ENCODE measurements at places on chromosomes 5 and 9.

DNA sequence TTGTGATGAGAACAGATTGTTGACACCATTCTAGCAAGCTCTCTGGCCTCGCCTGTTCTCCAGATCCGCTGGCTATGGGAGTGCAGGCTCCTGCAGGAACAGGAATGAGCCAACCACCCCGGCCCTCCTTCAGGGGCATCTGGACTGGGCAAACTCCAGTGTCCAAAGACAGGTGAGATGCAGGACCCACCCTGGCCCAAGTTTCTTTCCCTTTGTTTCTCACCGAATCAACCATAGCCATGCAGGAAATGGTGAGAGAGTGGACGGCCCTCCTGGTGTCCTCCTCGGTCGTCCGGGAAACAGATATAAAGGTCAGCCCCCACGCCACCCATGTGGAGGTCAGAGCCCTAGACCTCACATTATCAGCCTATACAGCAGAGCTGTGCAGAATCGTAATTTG is 108.6 kb upstream of the IRX2 start:
- no peak for DNase-seq

GRCh38 chr5:143244000-143244736 is 159.3 kb downstream of the NR3C1 start:
- DNase-seq, result no peak

DNA sequence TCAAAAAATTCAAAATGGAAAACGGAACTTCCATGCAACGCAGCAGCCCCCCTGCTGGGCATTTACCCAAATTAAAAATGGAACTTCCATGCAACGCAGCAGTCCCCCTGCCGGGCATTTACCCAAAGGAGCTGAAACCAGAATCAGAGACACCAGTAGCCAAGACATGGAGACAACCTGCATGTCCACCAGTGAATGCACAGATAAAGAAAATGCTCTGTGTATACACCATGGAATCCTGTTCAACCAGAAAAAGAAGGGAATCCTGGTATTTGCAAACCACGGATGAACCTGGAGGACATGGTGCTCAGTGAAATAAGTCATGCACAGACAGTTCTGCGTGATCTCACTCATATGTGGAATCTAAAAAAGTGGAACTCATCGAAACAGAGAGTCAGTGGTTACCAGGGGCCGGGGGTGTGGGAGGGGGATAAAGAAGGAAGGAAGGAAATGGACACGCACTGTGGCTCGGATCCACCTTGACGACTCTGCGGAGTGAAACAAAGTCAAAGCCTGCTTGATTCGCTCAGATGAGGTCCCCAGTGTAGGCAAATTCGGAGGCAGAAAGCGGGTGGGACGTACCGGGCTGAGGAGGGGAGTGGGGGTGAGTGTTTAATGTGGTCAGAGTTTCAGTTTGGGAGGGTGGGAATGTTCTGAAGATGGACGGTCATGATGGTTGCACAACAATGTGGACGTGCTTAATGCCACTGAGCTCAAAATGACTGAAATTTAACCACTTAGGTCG is 40.2 kb upstream of the EXOC3 start:
- DNase-seq, result no peak

DNA sequence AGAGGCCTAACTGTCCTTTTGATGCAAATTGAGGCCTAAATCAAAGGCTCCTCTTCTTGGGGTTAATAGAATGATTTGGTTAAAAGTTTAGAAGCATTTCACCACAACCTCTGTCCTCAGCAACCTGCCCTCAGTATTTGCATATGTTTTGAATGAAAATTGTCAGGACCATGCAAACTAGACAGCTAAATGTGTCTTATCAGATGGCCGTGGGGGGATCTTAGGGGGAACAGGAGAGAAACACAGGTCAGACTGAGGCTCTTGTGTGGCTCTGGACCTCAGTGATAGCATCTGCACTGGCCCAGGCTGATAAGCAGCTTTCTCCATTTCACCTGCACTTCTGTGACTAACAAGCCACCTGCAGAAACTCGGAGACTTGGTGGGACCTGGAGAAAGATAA is 49.0 kb downstream of the FOXI1 start:
- no peak for DNase-seq

- DNase-seq, result peak; percentile 38
These were observed 47.8 kb downstream of the ANXA2R start for GRCh38 chr5:42992088-42992879.

DNA sequence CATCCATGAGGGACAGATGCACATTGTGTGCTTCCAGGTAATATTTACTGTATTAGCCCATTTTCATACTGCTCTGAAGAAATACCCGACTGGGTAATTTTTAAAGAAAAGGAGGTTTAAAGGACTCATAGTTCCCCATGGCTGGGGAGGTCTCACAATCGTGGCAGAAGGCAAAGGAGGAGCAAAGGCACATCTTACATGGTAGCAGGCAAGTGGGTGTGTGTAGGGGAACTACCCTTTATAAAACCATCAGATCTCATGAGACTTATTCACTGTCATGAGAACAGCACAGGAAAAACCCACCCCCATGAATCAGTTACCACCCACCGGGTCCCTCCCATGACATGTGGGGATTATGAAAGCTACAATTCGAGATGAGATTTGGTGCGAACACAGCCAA is 148.8 kb upstream of the FBXL17 start:
- no peak for DNase-seq

DNA sequence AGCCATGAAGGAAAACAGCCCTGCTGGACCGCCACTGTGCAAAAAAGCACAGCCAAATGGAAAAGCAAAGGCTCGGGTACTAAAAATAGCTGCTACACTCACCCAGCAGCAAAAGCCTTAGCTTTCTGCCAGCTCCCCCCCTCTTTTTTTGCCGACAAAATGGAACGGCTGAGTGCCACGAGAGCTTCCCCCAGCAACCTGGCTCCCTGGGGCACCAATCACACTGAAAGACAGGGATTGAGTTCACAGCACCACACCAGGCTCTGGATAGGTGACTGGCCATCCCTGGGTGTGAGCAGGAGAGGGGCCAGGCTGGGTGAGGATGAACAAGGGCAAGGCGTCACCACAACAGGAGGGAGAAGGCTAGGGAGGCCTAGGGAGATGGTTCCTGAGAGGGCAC is 66.7 kb downstream of the SIL1 start:
- DNase-seq, result peak; percentile 27

DNA sequence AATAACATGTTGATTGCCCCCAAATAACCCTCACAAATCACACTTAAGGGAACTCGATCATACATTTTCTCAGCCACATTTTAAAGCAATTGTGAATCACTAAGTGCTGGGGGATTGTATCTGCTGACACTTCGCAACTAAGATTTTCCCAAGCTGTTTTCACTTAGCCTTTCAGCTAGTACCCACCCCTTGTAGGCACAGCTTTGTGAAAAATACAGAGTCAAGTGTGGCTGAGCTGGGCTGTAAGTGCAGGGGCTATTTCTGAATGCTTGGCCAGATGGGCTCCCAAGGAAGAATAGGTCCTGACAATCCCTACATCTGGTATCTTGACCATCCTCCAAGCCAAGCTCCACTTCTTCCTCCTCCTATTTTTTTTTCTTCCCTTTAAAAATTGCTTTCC is 289.2 kb upstream of the NMUR2 start:
- DNase-seq, result no peak

DNA sequence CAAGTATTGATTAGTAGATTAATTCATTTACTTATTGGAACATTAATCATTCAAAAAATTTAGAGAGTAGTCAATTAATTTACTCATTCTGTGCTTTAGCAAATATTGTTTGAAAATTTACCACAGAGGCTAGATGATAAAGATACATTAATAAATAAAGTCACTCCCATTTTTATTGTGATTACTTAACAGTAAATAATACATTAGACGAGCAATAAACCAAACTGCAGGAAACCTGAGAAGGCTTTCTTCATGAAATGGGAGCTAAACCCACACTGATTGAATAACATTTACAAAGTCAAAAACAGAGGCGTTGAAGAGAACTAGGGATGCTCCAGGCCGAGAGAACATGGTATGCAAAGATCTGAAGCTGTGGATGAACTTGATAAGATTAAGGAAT is 38.8 kb upstream of the PRDM9 start:
- no peak for DNase-seq

DNA sequence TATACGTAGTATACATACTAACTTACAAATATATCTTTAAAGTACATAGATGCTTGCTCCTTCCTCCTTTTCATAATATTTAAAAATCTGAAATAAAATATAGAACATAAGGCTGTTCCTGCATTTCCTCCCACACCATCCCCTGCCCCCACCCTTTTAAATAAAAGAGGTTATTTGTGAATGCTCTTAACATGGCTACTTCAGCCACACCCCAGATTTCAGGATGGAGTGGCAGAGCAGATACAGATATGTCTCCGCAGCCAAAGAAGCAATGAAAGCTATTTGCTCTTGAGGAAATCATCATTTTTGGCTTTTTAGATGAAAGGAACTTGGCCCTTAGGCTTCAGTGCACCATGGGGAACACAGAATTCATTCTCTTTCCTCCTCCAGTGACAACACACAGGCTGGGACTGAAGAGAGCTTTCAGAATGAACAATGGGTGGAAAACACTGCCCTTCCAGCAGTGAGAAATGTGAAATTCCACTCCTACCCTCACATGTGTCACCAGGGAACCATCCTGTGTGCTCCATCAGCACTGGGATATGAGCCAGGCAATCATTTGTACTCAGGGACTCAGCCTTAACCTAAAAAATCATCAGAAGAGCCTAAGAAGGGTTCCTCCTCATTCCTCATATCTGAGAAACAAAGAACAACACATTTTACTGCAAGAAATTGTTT is 134.3 kb downstream of the PPP2R2B start:
- DNase-seq, result no peak

DNA sequence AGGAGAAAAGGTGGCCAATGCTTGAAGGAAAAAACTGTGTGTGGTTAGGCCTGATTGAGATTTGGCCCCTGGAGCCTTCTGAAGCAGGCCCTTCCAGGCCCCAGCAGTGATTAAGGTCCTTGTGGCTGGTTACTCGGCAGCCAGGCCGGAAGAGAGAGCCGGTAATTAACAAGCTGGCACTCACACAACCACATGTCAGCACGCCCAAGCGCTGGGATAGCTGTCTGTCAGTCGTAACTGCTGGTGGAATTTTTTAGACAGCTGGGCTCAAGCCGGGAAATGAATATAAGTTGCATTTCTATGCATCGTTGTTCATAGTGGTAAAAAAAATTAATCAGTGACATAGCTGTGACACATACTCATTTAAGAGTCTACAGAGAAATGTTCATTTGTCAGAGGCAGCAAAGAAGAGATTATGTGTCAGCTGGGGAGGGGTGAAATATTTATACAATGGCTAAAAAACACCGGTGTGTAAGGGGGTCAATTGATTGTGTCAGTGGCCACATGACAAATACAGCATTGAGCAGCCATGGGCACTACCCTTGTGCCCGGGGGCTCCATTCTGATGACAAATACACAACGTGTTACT is 13.7 kb upstream of the ARAP3 start:
- DNase-seq, result no peak

DNA sequence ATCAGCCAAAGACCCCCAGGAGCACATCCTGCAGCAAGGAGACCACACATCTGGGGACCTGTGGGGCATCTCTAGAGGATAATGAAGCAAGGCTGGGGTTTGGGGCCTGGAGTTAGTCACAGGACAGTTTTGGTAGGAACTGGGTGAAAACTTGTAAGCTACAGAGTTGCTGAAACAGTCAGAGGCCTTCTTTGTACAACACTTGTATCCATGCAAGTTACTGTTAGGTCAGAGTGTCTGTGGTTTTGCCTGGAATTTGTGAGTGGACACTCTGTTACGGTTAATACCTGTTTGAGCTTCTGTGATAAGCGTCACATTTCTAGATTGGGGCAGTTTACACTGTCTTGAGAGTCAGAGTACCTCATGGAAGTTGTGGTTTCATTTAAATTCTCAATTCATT is 22.6 kb upstream of the ASPN start:
- DNase-seq, result no peak

- DNase-seq, result no peak
These were observed 529 bp downstream of the CSNK1A1 start for GRCh38 chr5:149550594-149551226.

DNA sequence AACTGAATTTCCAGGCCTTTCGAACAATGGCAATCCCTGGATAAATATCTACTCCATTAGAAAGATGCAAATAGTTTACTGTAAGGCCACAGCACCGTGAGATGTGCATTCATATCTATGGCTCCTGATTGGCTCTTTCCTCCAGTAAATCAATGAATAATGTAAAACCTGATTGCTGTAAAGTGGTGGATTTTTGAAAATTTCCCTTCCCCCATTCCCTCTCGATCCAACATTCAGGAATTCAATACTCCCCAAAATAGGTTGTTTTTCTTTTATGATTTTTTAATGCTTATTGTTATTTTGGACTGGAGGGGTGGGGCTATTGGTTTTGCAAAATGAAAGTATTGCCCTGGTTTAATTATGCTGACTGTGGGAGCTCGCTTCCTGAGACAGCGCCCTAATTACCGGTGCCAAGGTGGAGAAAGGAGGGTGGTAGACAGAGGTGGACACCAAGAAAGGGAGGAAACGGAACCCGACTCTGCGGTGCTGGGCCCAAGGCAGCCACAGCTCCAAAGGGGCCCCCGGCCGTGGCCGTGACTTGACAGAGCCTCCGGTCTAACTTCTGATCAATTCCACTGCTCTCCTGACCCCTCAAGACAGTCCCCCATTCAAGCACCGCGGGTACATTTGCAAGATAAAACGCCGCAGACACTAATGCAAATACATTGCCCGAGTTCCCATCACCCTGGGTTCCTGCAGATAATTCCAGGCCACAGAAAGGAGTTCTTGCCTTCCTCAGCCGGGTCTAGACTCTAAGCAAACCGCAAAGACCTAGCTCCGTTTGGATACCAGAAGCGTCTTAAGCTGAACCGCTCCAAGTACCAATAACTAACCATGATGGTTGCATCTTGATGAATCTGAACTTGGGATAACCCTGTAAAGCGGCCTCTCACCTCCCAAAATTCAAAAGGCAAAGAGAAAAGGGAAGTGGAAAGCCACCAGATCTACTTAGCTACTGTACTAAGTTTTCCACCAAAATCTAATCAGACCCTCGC is 211.2 kb downstream of the MEF2C start:
- DNase-seq, result no peak

GRCh38 chr9:33661176-33661575 is 134.2 kb upstream of the PRSS3 start:
- no peak for DNase-seq

DNA sequence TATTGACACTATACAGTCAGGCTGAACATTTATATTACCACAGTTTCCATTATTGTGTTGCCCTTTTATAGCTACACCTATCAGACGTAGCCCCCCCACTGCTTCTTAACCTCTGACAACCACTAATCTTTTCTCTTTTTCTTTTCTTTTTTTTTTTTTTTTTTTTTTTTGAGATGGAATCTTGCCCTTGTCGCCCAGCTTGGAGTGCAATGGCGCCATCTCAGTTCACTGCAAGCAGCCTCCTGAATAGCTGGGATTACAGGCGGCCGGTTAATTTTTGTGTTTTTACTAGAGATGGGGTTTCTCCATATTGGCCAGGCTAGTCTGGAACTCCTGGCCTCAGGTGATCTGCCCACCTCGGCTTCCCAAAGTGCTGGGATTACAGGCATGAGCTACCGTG is 75.4 kb downstream of the UHRF2 start:
- DNase-seq, result no peak

GRCh38 chr5:178126556-178126955 is 4.3 kb upstream of the RMND5B start:
- no peak for DNase-seq

Data from NCI-H1092 (cell line).